Germinal center (tissue), 1 donor: ENCODE measurements at places on chromosomes 2 and 18.

GRCh38 chr2:179139506-179139905, 89.6 kb upstream of the CCDC141 start:
- no peak for DNase-seq

- DNase-seq: no peak
Observed at GRCh38 chr2:168939061-168939460, 38.0 kb downstream of the G6PC2 start.

DNA sequence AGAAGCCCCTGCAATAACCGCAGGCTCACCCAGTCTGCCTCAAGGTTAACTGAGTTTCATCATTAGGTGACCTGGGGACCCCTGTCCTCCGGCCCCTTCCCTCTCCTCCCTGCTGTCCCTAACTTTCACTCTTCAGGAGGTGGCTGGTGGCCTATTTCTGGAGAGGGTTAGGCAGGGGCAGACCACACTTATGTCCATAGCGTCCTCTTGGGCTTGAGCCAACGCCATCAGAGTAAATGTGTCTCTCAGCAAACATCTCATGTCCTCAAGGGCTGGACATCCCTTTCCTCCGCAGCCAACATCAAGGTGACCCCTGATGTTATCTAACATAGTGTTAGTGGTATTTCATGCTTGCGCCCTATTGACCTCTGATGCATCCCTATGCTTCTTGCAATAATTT, 114.8 kb downstream of the BCL11A start:
- no peak for DNase-seq

- no peak for DNase-seq
Observed at GRCh38 chr2:135218426-135218825, 166.3 kb downstream of the RAB3GAP1 start.

DNA sequence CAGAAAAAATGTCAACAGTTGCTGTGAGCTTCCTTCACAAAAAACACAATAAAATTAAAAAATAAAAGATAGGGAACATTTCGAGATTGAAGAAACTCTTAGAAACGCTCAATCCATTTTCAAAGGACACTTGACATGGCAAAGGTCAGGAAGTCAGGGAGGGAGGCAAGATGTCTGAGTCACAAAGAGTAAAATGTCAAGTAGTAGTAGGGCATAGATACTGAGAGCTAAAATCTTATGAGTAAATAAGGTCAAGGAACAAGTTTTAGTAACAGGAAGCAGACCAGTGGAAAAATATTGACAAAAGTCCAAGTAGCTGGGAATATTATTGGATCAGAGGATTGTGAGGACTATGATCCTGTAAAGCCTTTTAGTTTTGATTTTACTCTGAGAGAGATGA, 495.6 kb downstream of the TMX3 start:
- no peak for DNase-seq

DNA sequence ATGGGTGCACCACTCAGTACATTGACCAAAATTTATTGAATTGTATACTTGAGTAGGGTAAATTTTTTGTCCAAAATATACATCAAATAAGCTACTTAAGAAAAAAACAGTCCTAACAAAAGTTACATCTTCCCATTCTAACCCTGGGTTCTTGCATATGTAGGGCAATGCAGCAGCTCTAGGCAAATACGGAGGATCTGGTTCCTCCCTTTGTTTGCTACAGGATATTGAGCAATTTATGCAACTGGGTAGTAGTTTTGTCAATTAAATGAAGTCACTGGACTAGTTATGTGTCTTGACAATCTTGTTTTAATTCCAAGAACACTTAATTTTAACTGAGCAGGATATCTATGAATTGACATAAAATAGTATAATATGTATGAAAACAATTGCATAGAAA, 1507.2 kb upstream of the PIK3C3 start:
- DNase-seq: no peak

- DNase-seq: no peak
Observed at GRCh38 chr2:237221443-237221842, 135.8 kb downstream of the COPS8 start.

- no peak for DNase-seq
Observed at GRCh38 chr2:78757640-78758039, 267.9 kb upstream of the REG3G start.

DNA sequence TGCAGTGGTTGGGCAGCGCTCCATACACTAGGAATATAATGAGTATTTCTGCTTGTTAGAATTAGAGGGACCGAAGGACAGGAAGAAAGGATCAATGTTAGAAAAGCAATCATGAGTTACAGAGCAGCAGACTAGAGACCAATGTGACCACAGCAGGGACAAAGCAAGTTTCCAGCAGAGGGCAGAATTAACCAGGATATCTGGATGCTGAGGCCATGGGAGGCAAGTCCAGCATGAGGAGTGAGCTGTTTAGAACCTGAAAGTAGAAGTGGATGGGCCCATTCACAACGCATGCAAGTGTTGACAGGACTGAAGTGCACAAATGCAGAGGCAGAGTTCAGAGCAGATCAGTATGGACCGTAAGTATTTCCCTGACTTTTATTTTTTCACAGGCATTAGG, 910.4 kb upstream of the GYPC start:
- no peak for DNase-seq

DNA sequence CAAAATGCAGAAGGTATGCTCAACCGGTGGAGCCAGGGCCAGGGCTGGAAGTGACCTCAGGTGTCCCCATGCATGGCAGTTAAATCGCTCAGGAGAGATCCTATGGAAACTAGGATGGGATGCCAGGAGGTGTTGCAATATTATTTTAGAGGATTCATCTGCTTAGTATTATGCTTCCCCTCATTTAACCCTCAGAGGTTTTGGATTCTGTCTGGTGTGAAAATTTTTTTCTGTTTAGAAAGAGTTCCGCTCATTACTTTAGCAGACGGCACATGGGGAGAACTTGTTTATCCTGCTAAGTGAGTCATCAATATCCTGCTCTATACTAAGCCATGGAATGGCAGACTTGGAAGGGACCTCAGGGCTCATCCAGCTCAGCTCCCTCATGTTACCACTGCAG, 42.5 kb downstream of the TRIB2 start:
- DNase-seq: no peak

DNA sequence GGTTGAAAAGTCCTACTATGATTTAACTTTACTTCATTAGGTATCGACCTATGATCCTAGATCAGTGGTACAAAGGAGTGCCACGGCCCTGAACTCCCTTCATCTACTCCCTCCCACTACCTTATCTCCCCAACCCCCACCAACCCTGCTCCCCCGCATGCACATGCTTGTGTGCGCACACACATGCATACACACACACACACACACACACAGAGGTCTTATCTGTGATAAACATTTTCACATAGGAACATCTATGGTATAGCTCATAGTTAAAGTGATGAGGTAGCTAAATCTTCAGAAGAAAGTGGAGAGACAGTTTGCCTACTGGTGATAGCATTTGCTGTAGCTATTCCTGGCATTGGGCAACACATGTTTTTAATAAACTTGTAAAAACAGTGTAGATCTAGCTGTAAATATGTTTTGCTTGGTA, 471.3 kb downstream of the ZEB2 start:
- DNase-seq: no peak

DNA sequence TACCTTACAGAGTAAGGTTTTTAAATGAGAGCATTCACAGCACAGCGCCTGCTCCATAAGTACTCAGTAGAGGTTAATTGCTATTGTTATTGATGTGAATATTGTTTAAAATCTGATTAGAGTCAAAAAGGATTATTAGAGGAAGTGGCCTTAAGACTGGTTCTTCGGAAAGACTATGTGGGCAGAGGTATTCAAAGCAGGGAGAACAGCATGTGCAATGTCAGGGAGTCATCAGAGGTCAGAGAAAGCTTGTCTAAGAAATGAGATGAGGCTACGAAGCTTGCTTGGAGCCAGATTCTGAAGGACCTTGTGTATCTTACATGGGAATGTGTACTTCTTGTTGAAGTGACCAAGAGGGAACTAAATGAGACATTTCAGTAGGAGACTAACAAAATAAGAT, 49.8 kb downstream of the PMS1 start:
- no peak for DNase-seq

GRCh38 chr2:29001806-29002205, 20.7 kb downstream of the TOGARAM2 start:
- DNase-seq: no peak

- DNase-seq: no peak
Observed at GRCh38 chr2:176746411-176746810, 466.2 kb upstream of the HNRNPA3 start.

DNA sequence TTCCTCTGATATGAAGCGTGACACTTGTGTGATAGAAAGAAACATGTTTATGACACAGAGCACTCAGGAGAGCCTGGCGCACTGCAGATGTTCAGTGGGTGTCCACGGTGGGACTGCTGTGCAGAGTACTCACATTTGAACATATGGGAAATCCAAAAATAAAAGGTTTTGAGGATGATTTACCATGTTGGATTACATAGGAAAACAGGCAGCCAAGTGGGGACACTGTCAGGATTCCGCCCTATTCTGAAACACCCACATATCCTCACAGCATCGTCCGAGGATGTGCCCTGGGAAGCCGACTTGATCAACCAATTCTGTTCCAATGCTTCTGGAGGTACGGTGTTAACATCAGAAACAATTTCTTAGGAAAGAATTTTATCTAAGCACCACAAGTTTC, 263.7 kb downstream of the TGIF1 start:
- DNase-seq: no peak

GRCh38 chr18:27996801-27997272, 180.1 kb downstream of the CDH2 start:
- no peak for DNase-seq

DNA sequence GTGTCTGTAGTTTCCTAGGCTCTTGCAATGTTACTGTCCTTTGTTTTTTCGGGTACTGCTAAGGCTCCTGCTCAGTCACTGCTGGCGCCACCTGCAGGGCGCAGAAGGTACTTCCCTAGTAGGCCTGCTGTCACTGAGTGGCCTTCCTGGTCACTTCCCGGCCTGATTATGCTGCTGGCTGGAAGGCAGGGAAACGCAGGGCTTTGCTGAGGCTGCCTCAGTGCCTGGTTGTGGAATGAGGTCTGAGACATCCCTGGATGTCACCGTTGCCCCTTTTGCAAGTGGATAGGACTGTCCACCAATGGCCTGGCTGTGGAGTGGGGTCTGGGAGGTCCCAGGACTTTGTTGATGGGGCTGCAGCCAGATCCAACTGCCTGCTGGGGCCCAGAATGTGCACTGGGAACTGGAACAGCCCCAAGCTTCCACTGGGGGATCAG, 13.1 kb downstream of the DAW1 start:
- DNase-seq: peak; percentile 62

DNA sequence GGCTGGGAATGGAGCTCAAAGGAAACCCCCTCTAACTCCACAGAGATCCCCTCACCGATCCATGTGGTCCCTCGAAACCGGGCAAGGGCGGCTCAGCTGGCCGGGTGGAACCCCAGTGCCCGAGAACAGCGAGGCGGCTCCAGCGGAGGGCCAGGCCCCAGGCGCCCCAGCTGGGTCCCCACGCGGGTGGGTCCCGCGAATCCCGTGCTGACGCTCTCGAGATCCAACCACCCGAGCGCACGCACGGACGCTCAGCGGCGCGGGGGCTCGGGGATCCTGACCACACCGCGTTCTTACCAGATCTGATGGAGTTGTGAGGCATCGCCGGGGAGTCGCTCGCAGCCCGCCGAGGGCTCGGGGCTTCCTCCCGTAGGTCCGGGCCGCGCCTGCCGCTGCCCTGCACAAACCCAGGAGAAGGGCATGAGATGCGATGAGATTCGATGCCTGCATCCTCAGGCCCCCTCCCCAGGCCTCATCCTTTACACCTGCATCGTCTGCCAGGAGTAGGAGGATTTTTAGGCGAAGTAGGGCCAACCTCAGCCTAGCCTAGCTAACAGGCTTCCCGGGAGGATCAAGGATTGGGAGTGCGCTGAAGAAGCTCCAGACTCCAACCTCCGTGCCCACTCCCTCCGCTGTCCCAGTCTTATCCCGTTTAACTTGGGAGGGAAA, 514 bp downstream of the PAX8 start:
- DNase-seq: no peak

DNA sequence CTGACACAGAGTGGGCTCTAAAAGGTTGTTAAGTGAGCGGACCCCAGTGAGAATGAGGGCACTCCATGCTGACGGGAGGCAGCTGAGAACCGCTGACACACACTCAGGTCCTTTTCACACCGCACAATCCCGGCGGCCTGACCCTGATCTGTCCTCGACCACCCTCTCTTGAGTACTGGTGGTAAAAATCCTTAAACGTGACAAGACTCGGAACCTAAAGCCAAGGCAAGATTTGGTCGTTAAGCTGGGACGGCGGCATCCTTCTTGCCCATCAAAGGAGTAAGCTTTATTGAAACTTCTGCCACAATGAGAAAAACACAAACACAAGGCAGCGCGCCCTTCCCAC, 569 bp downstream of the TMX3 start:
- peak; percentile 28 for DNase-seq

GRCh38 chr18:56273541-56274219, 364.7 kb downstream of the TXNL1 start:
- no peak for DNase-seq

- DNase-seq: peak; percentile 43
Observed at GRCh38 chr2:226905718-226906117, 69.9 kb downstream of the RHBDD1 start.

DNA sequence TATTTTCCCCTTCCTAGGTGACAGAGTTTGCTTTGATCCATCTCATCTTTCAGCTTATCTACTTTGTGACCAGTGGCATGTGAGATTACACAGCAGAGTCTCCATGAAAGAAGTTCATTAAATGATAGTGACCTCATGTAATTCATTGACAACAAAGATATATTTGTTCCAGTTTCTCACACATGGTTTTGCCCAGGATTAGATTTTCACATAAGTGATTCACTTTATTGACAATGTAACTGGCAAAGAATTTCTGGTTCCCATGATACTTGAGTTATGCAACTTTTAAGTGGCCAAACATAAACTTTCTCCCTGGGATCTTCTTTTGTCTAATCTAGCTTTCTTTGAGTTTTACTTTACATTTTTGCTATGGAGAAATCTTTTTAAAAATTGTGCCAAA, 50.0 kb downstream of the MC4R start:
- DNase-seq: no peak

GRCh38 chr2:119267604-119268003, 44.0 kb downstream of the STEAP3 start:
- DNase-seq: no peak

DNA sequence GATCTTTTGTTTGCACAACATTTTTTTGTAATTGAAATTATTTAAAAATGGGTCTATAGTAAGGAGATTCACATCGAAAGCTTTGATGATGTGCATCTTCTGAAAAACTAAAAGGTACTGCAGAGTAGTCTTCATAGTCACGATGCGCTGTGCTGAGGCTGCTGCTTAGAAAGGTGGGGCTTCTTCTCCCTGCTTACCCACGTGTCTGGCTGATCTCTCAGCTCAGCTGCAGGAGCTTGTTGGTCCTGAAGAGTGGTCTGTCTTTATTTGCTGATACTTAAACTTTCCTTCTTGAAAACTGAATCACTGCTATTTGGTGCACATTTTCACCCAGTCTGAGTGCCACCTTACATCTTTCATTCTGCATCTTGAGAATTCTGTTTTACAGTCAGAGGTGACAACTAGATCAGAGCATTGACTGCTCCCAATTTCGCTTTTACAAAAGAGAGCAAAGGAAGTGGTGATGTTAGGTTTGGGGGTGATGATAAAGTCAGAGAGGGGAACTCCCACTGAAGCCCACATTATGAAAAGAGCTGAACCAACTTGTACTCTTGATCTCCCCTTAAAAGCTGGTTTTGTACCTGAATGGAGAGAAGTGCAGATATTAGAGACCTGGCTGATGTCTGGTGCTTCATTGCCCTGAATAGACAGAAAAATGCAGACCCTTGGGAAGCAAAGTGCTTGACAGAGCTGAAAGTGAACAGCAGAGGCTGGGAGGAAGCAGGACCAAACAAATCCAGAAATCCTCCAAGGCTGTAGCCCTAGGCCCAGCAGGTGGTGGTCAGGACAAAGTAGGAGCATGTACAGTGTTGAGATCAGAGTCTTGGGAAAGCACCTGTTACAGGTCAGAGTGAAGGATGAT, 984.5 kb downstream of the TSN start:
- DNase-seq: no peak
